Spleen (tissue), 13 donors: ENCODE measurements at places on chromosomes 5 and 9. TPM values are rescaled to one million over a fixed set of nuclear protein-coding genes. Genes with fewer than 3 reads are reported as not detected.

NCS1 gene
- 1.3 TPM for polyA plus RNA-seq

ZNF608 gene
- 9.9 TPM for polyA plus RNA-seq

- no peak for DNase-seq
- no peaks in the 10 kb centered on the region for H3K27me3 ChIP-seq
- H3K27ac ChIP-seq, result no peak overlapping the region
- H3K4me1 ChIP-seq, result peaks cover 5% of the 10 kb centered on the region
- H3K4me3 ChIP-seq, result no peak overlapping the region
Observed at GRCh38 chr9:112836394-112836793, 54.3 kb downstream of the SLC46A2 start.

CTNNA1 gene
- polyA plus RNA-seq, result 59.7 TPM

DNA sequence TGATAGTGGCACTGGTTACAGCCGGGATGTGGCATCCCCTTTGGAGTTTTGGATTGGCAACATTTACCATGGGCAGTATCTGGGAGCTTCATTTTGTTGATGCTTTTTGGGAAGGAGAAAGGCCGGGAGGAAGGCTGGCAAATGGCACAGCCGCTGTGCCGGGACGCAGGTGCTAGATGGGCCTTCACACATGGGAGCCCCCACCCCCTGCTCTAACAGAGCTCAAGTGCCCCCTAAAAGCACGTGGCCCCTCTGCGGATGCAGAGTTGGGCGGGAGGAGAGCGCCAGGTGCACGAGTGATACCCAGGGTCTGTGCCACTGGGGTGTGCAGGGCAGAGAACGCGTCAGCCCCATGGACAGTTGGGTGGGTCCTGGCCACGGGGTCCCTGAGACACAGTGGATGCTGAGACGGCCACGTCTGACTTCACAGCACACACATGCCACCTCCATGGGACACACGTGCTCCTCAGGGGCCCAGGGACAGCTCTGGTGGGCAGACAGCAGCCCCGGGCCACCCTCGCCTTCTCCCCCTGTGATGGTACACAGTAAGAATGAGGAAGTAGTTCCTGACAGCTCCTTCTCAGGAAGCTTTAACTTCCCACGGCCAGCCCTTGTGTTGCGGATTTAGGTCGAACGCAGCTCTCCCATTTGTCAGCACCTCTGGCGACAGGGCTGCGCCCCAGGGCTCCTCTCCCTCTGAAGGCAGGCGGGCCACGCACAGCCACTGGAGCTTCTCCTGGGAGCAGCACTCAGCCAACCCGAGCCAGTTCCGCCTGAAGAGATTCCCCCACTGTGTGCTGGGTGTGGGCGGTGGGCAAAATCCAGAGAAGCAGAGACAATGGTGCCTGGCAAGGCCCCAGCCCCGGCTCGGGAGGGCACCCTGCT is 10.8 kb downstream of the SLC9A3 start:
- DNase-seq, result no peak
- no peak overlapping the region for H3K4me3 ChIP-seq
- no peaks in the 10 kb centered on the region for H3K36me3 ChIP-seq
- no peak overlapping the region for H3K27ac ChIP-seq

GRCh38 chr5:90894866-90895420 is 336.3 kb downstream of the ADGRV1 start:
- H3K4me1 ChIP-seq, result no peaks in the 10 kb centered on the region
- no peak overlapping the region for H3K4me3 ChIP-seq
- H3K27ac ChIP-seq, result no peak overlapping the region
- no peaks in the 10 kb centered on the region for H3K36me3 ChIP-seq
- no peaks in the 10 kb centered on the region for H3K27me3 ChIP-seq

FOXD4L6 gene
- not detected for polyA plus RNA-seq

- no peaks in the 10 kb centered on the region for H3K27me3 ChIP-seq
- peak; percentile 79 for DNase-seq
- peaks cover 8% of the 10 kb centered on the region for H3K36me3 ChIP-seq
- H3K4me3 ChIP-seq, result peak overlapping the region; percentile 84
- H3K4me1 ChIP-seq, result peaks cover 41% of the 10 kb centered on the region
Observed at GRCh38 chr5:116084287-116084691, 536 bp upstream of the COMMD10 start.

GRCh38 chr5:156414391-156414790 is 87.4 kb downstream of the SGCD start:
- DNase-seq, result no peak
- no peaks in the 10 kb centered on the region for H3K4me1 ChIP-seq
- no peaks in the 10 kb centered on the region for H3K36me3 ChIP-seq
- no peaks in the 10 kb centered on the region for H3K27me3 ChIP-seq

IL3 gene
- polyA plus RNA-seq, result not detected

- no peak overlapping the region for H3K4me3 ChIP-seq
- no peaks in the 10 kb centered on the region for H3K4me1 ChIP-seq
- no peaks in the 10 kb centered on the region for H3K36me3 ChIP-seq
- H3K27me3 ChIP-seq, result peaks cover 21% of the 10 kb centered on the region
- no peak overlapping the region for H3K27ac ChIP-seq
Observed at GRCh38 chr9:79255651-79256260, 316.0 kb upstream of the TLE4 start.
